DMS79 treated with DMSO at 0.1 percent for 48 hours (cell line): ENCODE measurements at places on chromosomes 3 and 15.

DNA sequence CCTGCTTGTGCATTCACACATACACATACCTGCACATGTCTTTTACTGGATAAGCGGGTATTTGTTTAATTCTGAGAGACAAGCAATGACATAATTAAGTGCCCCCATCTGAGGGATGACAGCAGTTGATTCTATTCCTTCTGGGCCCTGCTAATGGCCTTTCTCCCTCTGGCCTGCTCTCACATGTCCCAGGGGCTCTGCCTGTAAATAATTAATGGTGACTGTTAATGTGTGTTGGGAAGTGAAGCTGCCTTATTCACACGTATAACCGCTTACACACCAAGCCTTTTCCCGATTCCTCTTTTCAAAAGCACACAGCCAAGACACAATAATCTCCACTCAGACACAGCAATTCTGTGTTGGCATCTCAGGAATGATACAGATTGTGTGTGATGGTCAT lies 47.8 kb downstream of the LRRK1 start:
- DNase-seq, result no peak

DNA sequence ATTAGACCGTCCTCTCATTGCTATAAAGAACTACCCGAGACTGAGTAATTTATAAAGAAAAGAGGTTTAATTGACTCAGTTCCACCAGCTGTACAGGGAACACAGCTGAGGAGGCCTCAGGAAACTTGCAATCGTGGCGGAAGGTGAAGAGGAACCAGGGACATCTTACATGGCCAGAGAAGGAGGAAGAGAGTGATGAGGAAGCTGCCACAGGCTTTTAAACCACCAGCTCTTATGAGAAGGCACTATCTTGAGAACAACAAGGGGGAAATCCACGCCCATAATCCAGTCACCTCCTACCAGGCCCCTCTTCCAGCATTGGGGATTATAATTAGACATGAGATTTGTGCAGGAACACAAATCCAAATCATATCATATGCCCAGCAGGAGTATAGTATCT lies 138.5 kb downstream of the ALCAM start:
- DNase-seq, result no peak

DNA sequence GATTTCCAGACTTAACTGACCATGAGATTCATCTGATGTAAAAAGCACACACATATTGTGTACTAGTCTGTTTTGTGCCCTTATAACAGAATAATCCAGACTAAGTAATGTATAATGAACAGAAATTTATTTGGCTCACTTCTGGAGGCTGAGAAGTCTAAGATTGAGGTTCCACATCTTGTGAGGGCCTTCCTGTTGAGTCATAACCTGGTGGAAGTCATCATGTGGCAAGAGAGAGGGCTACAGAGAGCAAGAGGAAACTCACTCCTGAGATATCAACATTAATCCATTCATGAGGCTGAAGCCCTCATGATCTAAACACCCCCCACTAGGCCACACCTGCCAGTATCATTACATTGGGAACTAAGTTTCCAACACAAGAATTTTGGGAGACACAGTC lies 977.6 kb downstream of the MCTP2 start:
- DNase-seq, result no peak

DNA sequence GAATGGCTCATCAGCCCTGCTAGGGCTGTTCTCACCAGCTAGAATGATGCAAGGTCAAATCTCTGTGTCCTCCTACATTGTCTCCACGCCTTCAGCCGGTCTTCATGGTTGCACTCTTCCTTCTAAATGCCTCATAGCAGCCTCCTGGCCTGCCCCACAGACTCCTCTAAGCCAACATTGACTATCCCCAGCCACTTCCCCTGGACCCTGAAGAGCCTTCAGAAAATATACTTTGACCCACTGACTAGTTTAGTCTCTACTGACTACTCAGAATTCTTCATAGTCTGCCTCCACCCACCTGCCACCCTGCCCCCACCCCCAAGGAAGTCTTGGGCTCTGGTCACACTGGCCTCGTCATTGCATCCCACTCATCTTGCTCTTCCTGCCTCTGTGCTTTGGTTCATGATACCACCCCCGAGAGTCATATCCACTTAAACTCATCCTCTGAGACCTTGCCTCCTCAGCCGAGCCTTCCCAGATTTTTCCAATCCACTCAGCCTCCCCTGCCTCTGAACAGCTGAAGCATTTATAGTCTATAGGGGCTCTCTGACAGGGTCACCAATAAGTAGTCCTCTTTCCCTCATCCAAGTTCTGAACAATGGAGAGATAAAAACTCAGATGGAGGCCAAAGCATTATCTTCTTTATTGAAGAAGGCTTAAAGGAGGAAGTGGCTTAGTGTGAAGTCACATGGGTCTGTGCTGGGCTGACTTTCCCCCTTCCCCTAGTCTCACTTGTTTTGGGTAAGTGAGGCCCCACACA lies 9.5 kb upstream of the DOCK3 start:
- DNase-seq, result no peak

DNA sequence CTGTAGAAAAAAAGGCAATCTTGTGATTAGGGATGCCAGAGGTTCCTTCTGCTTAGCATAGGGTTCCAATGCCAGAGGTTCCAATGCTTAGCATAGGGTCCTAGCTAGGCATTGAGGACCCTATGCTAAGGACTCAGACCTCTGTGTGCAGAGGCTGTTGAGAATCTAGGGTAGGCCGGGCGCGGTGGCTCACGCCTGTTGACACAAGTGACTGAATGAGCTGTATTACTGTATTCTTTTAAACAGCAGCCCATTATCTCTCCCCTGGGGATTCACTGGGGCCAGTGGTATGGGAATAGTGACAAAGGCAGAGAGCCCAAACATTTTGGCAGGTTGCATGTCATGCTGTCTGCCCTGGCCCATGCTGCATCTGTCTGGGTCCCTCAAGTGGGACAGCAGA lies 16.2 kb downstream of the PAK6 start:
- DNase-seq, result no peak

DNA sequence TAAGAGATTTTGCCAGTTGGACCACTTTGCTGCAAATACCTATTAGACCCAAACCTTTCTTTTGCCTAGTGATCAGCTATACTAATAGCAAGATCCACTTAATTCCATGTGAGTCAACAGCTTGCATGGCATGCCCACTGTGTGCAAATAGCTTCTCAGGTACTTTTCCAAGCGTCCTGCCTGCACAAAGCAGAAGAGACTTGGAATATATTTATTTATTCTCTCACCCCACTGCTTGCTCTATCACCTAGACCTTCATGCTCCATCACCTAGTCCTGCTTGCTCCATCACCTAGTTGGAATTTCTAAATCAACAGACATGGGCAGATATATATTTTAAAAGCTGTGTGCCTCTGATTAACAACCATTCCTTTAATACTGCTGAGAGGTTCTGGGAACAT lies 47.6 kb downstream of the MBNL1 start:
- no peak for DNase-seq
